ENCODE measurements at places on chromosomes 1 and 21.

DNA sequence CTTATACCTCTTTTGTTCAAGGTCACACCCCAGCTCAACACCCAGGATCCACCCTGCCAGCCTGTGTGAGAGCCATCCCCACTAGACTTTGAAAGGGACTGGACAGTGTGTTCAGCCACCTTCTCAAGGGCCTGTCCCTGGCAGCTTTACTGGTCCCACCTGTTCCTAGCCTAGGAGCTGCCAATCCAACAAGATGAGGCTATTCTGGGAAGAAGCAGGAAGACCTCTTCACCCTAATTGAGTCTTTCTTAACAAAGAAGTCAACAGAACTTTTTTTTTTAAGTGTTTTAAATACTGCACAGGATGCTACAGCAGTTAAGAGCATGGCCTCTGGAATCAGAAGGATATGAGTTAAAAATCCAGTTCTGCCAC, 95.8 kb upstream of the HOOK1 start:
- DNase-seq = no peak

- DNase-seq = no peak
Observed at GRCh38 chr1:86521522-86521891, 25.4 kb upstream of the CLCA4 start.

GRCh38 chr1:15680561-15681348, 3.4 kb upstream of the PLEKHM2 start:
- DNase-seq = no peak

DNA sequence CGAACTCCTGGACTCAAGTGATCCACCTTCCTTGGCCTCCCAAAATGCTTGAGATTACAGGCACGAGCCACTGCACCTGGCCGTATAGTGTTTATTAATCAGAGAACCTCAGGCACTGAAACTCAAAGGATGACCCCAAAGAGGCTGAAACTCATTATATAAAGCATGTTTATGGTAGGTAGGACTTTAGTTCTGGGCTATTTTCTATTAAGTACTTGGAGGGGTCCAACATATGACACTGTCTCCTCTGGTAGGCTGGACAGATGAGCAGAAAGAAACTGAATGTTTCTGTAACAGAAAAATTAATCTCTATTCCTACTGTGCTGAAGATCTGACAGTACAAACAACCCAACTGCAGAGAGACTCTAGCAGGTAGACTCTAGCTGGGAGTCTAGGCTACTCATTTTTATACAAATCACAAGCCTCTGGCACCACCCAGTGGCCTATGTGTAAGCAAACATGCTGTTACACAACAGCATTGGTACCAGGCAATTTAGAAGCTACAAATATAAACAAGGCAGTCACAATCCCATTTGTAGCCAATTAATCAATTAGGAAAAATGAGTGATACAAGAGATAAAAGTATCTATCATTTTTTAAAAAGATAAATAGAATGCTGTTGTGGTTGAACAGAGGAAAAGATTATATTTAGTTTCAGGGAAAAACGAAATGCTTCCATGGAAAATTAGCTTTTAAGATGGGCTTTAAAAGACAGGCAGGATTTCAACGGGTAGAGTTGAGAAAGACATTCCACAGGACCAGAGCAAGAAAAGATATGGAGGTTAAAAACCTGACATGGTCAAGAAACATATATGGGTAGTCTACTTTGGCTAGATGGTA, 10.4 kb downstream of the DCAF8 start:
- no peak for DNase-seq

DNA sequence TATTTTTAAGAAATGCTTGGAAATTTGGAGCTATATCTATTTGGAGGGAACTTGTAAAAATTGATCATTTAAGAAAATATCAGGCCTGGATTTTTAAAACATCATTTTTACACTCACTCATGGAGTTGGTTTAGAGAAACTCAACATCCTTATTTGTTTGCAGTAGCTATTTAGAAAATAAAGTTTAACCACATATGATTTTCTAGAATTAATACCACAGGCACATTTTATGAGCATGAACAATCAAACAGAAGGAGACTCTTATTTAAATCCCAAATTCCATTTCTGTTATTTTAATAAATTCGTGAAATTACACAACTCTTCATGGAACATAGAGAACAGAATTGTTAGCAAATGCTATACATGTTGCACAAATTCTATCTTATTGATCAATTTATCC, 3.2 kb downstream of the CDKN2C start:
- no peak for DNase-seq

DNA sequence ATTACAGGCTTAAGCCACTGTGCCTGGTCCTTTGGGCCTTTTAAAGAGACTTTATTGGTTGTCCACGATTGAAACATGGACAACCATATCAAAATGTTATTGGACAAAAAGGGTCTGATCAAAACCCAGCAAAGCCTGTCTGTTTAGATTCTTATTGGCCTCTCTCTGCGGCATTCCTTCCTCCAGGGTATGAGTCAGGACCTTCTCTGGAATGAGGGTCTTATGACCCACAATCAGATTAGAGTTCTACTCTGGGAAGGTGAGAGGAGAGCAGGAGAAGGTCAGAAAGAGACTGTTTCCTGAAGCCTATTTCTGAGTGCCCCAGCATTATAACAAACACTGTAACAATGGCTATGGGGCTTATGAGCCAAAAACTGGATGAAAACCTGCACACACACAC, 7.9 kb downstream of the LURAP1 start:
- no peak for DNase-seq

DNA sequence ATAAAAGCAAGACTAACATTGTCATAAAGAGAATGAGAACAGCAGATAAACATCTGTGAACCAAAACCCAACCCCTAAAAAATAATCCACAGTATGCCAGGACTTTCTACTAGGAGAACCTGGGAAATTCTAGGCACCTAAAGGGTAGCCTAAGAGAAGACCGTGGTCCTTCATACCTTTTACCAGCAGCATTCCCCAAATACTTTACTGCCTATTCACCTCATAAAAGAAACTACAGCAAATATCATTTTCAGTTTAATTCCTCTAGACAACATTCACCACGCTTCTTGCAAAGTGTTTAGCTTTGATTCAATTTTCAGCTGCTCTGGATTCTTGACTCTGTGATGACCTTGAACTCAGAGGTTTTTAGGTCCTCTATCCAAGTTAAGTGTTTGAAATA, 1180.7 kb upstream of the B3GALT2 start:
- DNase-seq = no peak
